A549 treated with dexamethasone at 1 μM for 4 hours (cell line): ENCODE measurements at places on chromosomes 3 and 15. TPM values are rescaled to one million over a fixed set of nuclear protein-coding genes. Genes with fewer than 3 reads are reported as not detected.

The FAM43A gene
- total RNA-seq = 11.2 to 20.4 TPM (median 19.2 TPM) in 5 replicates

The MYL3 gene
- 0.15 to 0.16 TPM in 2 of 5 replicates, not detected in the others for total RNA-seq

The KY gene
- 0.06 to 0.13 TPM (median 0.09 TPM) in 5 replicates for total RNA-seq

The NFKBIZ gene
- total RNA-seq = 6.8 to 10.4 TPM (median 8.0 TPM) in 5 replicates

The APH1B gene
- 20.0 to 24.8 TPM (median 21.4 TPM) in 5 replicates for total RNA-seq

The GASK1A gene
- not detected in 5 replicates for total RNA-seq

The FETUB gene
- 0.13 to 0.38 TPM (median 0.23 TPM) in 5 replicates for total RNA-seq

The SOX14 gene
- not detected in 5 replicates for total RNA-seq

The FGD5 gene
- 0.04 to 0.07 TPM in 2 of 5 replicates, not detected in the others for total RNA-seq

The SCN11A gene
- total RNA-seq = not detected in 5 replicates

The CMTM7 gene
- total RNA-seq = 29.5 to 39.3 TPM (median 36.1 TPM) in 5 replicates

The C2CD4A gene
- total RNA-seq = 0.11 to 0.14 TPM (median 0.12 TPM) in 5 replicates

The CHRNB4 gene
- 0.96 to 1.3 TPM (median 1.0 TPM) in 5 replicates for total RNA-seq

The LMAN1L gene
- 0.04 TPM in 1 of 5 replicates, not detected in the others for total RNA-seq

The RPS17 gene
- 3,722 to 5,028 TPM (median 3,855 TPM) in 5 replicates for total RNA-seq

The HEG1 gene
- total RNA-seq = 10.9 to 19.8 TPM (median 16.9 TPM) in 5 replicates

The CSPG5 gene
- 0.83 to 1.3 TPM (median 1.1 TPM) in 5 replicates for total RNA-seq

The CTXN2 gene
- total RNA-seq = 0.02 to 0.05 TPM (median 0.03 TPM) in 3 of 5 replicates, not detected in the others

The PROK2 gene
- total RNA-seq = not detected in 5 replicates

The P2RY1 gene
- total RNA-seq = 0.37 to 0.54 TPM (median 0.45 TPM) in 5 replicates

The GP5 gene
- total RNA-seq = 0.02 to 0.04 TPM in 2 of 5 replicates, not detected in the others

The ATP10A gene
- 6.9 to 10.8 TPM (median 9.1 TPM) in 5 replicates for total RNA-seq

The SLC9A9 gene
- total RNA-seq = 0.07 to 0.40 TPM (median 0.27 TPM) in 5 replicates

The EPB42 gene
- not detected in 5 replicates for total RNA-seq

The DLL4 gene
- 1.8 to 2.8 TPM (median 2.8 TPM) in 5 replicates for total RNA-seq

The GRK7 gene
- total RNA-seq = not detected in 5 replicates

The GNB5 gene
- total RNA-seq = 45.2 to 52.1 TPM (median 48.3 TPM) in 5 replicates

The VGLL3 gene
- 6.3 to 18.2 TPM (median 13.5 TPM) in 5 replicates for total RNA-seq

The ACTC1 gene
- total RNA-seq = 0.18 to 0.54 TPM (median 0.35 TPM) in 5 replicates
